ENCODE measurements at places on chromosomes 16 and 17. TPM values are rescaled to one million over a fixed set of nuclear protein-coding genes. Genes with fewer than 3 reads are reported as not detected.

- no peak overlapping the region for H3K27ac ChIP-seq
- H3K4me1 ChIP-seq = no peaks in the 10 kb centered on the region
- DNase-seq = no peak
- H3K27me3 ChIP-seq = no peaks in the 10 kb centered on the region
- no peak overlapping the region for H3K4me3 ChIP-seq
Observed at GRCh38 chr16:49505556-49505955, 132.0 kb downstream of the C16orf78 start.

- DNase-seq = peak; percentile 46
- H3K27me3 ChIP-seq = no peaks in the 10 kb centered on the region
- H3K36me3 ChIP-seq = no peaks in the 10 kb centered on the region
- no peaks in the 10 kb centered on the region for H3K4me1 ChIP-seq
- no peak overlapping the region for H3K27ac ChIP-seq
Observed at GRCh38 chr17:10327640-10328039, 45.2 kb downstream of the MYH13 start.

DNA sequence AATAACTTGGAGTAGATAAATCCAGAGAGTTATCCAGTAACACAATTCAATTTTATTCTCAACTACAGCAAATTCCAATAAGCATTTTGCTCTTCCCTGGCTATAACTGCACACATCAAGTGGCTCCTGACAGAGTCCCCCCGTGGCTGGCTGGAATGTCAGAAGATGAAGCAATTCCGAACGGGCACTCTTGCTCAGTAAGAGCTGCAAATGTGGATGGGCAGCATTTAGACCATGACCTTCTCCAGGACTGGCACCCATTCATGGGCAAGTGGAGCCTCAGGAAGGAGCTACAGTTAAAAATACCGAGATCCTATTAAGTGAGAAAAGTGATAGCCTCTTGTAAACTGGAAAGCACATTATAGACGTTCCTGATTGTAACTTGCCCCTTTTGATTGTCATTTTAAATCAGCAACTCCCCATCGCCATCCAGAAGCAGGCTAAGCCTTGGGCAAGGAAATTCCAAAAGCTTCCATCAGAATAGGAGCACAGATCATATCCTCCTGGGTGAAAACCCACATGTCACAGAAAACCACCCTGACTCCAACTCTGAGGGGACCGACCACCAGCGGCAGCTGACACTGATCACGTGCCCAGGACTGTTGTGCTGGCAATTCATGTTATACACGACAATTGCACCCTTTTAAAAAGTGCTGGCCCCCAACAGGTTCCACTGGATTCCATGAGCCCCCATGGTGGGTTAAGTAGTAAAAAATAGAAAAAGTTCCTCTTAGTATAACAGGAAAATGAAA is 7.1 kb downstream of the UBE2O start:
- peak overlapping the region; percentile 42 for H3K27ac ChIP-seq
- no peaks in the 10 kb centered on the region for H3K27me3 ChIP-seq
- DNase-seq = no peak
- no peak overlapping the region for H3K4me3 ChIP-seq

DNA sequence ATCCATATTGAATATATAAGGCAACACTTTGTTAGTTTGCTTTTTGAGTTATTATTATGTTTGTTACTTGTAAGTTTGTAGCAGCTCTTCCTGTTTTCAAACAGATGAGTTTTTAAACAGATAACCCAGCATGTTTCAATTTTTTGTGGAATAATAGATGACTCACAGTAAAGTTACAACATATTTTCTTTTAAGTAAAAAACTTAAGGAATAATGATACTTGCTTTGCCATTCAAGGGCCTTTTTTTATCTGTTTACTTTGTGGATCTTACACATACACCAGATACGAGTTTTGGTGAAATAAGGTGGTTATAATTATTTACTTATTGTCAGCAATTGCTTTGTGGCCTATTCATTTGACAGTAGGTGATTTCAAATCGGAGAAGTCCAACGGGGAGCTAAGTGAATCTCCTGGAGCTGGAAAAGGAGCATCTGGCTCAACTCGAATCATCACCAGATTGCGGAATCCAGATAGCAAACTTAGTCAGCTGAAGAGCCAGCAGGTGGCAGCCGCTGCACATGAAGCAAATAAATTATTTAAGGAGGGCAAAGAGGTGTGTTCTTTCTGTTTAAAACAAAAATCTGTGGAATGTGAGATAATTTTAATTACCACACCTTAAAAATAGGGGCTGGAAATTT is 66.3 kb downstream of the BPTF start:
- H3K4me3 ChIP-seq = no peak overlapping the region
- peaks cover 34% of the 10 kb centered on the region for H3K36me3 ChIP-seq
- DNase-seq = no peak
- H3K27me3 ChIP-seq = no peaks in the 10 kb centered on the region

DNA sequence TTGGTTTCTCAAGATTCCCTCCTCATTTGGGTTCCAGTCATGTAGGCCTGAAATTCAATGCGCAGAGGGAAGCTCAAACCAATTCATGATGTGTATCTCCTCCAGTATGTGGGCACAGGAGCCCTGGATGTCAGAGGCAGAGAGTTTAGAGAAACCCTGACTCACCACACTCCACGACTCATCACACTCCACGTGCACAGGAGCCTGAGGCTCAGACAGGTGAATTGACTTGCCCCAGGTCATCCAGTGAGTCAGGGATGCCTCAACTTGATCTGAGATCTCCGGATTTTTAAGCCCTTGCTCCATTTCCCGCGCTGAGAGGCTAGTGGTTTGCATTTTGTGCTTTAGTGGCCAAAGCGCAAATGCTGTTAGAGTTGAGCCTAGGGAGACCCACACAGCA is 183.9 kb downstream of the HAPSTR1 start:
- H3K36me3 ChIP-seq = no peaks in the 10 kb centered on the region
- no peak overlapping the region for H3K27ac ChIP-seq

DNA sequence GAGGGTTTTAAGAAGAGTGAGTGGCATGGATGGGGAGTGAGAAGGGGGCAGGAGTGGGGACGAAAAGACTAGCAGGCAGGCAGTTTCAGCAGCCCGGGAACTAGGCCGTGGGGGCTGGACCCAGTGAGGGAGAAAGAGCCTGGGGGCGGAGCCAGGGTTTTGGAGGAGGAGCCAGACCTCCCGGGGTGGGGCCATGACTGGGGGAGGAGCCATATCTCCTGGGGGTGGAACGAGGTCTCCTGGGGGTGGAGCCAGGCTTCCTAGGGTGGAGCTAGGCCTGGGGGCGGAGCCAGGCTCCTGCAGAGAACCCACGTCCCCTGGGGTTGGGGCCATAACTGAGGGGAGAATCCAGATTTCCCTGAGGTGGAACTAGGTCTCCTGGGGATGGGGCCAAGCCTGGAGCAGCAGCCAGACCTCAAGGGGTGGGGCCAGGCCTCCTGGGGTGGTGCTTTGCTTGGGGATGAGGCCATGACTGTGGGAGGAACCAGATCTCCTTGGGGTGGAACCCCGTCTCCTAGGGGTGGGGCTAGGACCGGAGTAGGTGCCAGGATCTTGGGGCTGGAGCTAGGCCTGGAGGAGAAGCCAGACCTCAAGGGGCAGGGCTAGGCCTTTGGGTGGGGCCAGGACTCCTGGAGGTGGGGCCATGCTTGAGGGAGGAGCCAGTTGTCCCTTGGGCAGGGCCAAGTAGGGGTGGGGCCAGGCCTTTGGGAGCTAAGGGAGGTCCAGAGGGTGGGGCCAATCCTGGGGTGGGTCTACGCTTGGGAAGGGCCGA is 41.7 kb upstream of the JPH3 start:
- no peaks in the 10 kb centered on the region for H3K36me3 ChIP-seq
- DNase-seq = no peak
- no peaks in the 10 kb centered on the region for H3K4me1 ChIP-seq

DNA sequence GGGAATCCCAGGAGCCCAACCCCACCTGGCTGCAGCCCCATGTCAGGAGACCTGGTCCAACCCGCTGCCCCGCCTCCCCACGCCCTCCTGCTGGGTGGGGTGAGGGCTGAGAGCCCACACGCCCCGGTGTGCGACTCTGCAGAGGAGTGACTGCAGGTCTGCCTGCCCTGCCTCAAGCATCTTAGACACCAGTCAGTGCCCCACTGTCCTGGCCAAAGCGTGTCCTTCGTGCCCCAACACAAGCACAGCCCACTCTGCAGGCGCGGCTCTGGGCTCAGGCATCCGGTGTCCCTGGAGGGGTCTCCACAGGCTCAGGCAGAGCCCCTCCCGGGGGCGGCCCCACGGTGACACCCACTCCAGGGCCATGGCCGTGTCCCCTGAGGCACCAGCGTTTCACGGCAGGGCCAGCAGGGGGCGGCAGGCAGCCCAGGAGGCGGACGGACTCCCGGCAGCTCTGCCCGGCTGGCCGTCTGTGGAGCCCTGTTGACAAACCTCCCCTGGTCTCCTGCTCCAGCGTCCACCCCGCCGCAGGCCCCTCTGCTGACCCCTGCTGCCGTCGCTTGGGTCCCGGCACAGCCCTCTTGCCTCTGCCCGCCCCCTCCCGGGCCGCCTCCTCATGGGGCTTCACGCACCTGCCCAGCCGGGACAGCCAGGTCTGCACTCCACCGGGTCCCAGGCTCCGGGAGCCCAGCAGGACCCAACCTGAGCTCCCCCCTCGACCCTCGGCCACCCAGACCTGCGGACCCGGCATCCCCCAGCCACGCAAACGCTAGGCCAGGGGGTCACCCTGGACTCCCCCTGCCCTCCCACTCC is 8.6 kb upstream of the UBE2I start:
- no peak overlapping the region for H3K4me3 ChIP-seq
- H3K27me3 ChIP-seq = peaks cover 3% of the 10 kb centered on the region
- H3K36me3 ChIP-seq = no peaks in the 10 kb centered on the region
- peak; percentile 73 for DNase-seq
- peaks cover 22% of the 10 kb centered on the region for H3K4me1 ChIP-seq

- peak; percentile 38 for DNase-seq
- peaks cover 36% of the 10 kb centered on the region for H3K4me1 ChIP-seq
- no peaks in the 10 kb centered on the region for H3K27me3 ChIP-seq
- H3K4me3 ChIP-seq = peak overlapping the region; percentile 16
Observed at GRCh38 chr17:17749921-17750320, 68.7 kb downstream of the RAI1 start.

DNA sequence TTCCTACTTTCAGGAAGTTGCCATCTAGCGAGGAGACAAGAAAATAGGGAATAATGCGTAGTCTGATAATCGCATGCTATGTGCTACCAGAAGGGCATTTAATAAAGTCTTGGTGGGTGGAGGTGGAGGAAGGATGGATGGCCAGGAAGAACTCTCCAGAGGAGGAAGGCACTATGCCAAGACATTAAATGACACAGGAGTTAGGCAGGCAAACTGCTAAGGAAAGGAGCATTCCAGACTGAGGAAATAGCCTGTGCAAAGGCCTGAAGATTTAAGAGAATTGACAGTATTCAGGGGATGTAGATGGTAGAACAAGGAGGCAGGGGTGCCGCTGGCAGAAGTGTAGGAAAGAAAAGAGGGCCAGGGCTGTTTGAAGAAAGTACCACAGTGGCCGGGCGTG is 19.3 kb upstream of the ARHGAP44 start:
- no peaks in the 10 kb centered on the region for H3K4me1 ChIP-seq
- H3K27me3 ChIP-seq = no peaks in the 10 kb centered on the region
- H3K4me3 ChIP-seq = no peak overlapping the region

DNA sequence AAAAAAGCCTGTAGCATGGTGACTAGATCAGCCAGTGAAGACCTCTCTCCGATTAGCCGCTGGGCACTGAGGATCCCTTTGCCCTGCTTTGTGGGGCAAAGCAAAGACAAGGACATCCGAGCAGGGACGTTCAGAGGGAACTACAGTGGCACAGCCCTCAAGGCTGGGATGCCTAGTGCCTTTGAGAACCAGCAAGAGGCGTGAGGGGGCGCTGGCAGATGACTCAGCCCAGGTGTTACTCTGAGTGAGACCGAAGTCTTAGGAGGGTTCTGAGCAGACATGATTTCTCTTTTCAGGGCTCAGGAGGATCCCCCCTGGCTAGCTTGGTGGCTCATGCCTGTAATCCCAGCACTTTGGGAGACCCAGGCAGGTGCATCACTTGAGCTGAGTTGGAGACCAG is 178.6 kb downstream of the CPPED1 start:
- H3K36me3 ChIP-seq = no peaks in the 10 kb centered on the region
- no peak overlapping the region for H3K27ac ChIP-seq
- no peak overlapping the region for H3K4me3 ChIP-seq
- H3K27me3 ChIP-seq = peaks cover 5% of the 10 kb centered on the region
- H3K4me1 ChIP-seq = no peaks in the 10 kb centered on the region

DNA sequence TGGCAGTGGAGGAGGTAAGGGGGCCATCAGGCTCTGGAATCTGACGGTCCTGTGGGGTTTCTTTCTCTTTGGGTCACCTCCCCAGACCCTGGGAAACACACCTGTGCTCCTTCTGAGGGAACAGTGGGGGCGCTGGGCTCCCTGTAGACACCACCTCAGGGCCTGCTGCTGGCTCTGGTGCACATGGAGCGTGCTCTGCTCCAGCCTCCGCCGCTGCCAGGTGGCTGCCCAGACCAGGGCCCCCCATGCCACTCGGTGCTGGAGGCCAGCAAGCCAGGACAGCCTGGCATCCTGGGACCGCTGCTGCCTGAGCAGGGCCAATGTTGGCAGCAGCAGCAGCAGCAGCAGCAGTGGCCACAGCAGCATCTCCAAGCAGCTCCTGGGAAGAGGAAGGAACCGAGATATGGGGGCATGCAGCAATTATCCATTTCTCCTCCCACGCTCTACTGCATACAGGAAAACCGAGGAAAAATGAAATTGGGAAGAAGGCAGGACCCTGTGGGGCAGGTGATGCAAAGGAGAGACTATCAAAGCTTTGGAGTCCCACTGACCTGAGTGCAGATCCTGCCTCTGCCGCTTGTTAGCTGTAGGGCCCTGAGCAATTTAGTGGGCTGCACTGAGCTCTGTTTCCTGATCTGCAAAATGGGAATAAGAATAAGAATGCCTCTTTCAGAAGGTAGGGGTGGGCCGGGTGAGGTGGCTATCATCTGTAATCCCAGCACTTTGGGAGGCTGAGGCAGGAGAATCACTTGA is 902 bp downstream of the GHDC start:
- DNase-seq = no peak
- no peaks in the 10 kb centered on the region for H3K27me3 ChIP-seq
- peaks cover 2% of the 10 kb centered on the region for H3K36me3 ChIP-seq
- H3K4me3 ChIP-seq = peak overlapping the region; percentile 96

DNA sequence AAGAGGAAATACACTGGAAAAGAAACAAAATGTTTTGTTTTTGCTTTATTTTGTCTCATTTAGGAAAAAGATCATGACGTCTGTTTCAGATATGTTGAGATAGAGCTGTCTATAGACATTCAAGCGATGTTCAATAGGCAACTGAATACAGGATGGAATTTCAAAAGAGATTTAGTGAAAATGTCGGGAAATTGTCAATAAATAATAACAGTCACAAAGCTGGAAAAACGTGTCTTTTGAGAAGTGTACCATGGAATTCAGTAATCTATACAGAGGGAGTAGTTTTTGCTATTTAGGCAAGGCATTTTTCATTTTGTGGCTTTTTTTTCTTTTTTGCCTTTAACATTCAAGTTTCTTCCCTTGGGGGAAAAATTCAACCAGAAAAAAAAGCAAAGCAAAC is 33.0 kb downstream of the TMEM100 start:
- peaks cover 2% of the 10 kb centered on the region for H3K27me3 ChIP-seq
- no peaks in the 10 kb centered on the region for H3K36me3 ChIP-seq
- no peaks in the 10 kb centered on the region for H3K4me1 ChIP-seq
- H3K27ac ChIP-seq = no peak overlapping the region

The PYCARD gene
- 20.9 TPM for total RNA-seq

The TERB1 gene
- not detected for total RNA-seq

The KRT34 gene
- not detected for total RNA-seq

The TLCD3B gene
- 1.6 TPM for total RNA-seq

The ASIC2 gene
- total RNA-seq = not detected

The CLEC18B gene
- 0.60 TPM for total RNA-seq

The KRT13 gene
- not detected for total RNA-seq

The MYO15A gene
- 0.34 TPM for total RNA-seq

The CDT1 gene
- 97.3 TPM for total RNA-seq

The SCIMP gene
- total RNA-seq = not detected

The HOXB9 gene
- 0.27 TPM for total RNA-seq

The KRT20 gene
- not detected for total RNA-seq

The ACSM2B gene
- total RNA-seq = not detected

The NUPR1 gene
- not detected for total RNA-seq

The RRAD gene
- 0.83 TPM for total RNA-seq

The HLF gene
- total RNA-seq = 0.36 TPM
